ENCODE measurements at places on chromosomes 12 and 14.
A peak's percentile ranks its signal among the peaks of the same experiment; 100 is the strongest.

GRCh38 chr14:60051721-60052221 lies 40.0 kb upstream of the PCNX4 start:
- peak; percentile 52 for ATAC-seq

- ATAC-seq, result peak; percentile 10
Measured at GRCh38 chr14:89720076-89720687, 234.3 kb downstream of the EFCAB11 start.

GRCh38 chr14:43938588-43939281 lies 568.3 kb downstream of the FSCB start:
- no peak for ATAC-seq

DNA sequence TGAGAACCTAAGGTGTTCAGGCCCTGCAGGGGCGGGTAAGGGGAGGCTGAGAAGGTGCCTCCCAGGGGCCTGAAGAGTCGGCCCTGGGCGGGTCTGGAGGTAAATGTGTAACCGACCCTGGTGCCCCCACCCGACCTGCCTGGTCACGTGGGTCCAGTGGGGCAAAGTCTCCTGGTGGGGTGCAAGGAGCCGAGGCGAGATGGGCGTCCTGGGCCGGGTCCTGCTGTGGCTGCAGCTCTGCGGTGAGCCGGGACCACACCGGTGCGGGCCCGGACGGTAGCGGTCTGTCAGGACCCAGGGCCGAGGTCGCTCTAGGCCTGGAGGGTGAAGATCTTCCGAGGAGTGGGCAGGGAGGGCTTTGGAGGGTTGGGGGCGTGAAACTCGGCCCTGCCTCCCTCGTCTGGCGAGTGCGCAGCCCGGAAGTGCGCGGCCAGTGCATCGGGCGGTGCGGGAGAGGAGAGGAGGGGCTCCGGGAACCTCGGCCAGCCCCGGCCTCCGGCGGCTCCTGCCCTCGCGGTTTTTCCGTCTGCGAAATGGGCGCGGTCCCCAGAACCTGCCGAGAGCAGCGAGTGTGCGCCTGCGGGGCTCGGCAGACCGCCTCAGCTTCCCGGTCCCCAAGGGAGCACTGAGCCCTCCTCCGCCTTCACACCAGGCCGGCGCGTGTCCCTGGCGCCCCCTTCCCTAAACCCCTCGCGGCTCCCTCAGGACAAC lies at the start of gene AMN:
Gene AMN (plus strand): TSS at position 174 of the 711 bp plus-strand sequence. CDS start 26 bp downstream, at position 200.
- peak; percentile 34 for ATAC-seq

- ATAC-seq, result no peak
Measured at GRCh38 chr12:13127444-13127843, 24.0 kb upstream of the GSG1 start.

DNA sequence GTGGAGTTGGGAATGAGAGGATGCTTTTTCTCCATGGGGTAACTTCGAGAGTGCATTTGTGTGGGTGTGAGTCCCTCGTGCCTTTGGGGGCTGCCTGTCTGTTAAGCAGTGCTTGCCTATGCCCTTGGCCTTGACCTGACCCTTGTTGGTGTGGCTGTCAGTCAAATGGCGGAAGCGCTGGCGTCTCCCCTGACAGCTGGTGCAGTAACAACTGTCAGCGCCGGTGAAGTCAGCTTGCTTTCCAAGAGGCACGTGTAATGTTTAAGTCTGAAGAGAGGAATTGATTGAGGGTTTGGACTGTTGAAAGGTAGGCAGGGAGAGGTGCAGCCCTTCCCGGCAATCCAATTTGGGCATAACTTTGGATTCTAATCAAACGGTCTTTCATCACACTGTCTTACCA lies 211.3 kb downstream of the AACS start:
- no peak for ATAC-seq

DNA sequence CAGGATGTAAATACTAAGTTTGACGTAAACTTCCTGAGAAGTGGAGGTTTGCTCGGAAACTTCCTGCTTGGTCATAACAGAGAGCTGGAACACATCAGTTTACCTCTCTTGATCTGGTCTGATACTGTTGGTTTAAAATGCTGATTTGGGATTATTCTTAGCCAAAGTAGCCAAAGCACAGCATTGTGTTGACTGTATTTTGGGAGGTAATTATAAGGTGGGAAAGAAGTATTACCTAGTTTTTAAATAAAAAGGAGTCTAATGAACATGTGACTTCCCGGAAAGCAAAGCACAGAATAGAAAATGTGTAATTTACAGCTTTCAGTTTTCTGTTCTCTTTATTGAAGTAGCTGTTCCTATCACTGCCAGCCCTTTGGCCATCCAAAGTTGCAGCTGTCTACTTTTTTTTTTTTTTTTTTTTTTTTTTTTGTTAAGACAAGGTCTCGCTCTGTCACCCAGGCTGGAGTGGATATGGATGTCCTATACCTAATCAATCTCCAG lies 52.2 kb upstream of the SRP54 start:
- peak; percentile 62 for ATAC-seq

GRCh38 chr12:20528208-20528607 lies 159.9 kb downstream of the PDE3A start:
- ATAC-seq, result no peak

- ATAC-seq, result no peak
Measured at GRCh38 chr12:109883461-109883860, 3.1 kb upstream of the GLTP start.

- no peak for ATAC-seq
Measured at GRCh38 chr14:55412676-55413075, 1.0 kb upstream of the ATG14 start.

DNA sequence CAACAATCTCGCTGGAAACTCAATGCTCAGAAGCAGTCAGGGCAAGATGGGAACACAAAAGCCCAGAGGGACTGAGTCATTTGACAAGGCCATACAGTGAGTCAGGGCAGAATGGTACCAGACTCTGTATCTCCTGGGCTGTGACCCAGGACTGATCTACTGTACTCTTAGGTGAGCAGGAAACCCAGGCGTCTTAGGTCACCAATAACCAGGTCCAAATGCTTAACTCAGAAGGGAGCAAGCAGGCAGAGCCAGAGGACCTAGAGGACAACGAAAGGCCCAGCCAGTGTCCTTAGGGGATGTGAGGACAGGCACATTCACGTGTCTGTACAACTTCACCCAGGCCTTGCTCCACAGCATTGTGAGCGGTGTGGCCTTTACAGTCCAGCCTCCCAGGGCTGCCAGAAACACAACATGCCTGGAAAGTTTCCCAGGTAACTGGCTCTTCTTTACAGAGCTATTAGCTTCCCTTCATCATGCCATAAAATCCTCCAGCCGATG lies 69.9 kb downstream of the ARL6IP4 start:
- ATAC-seq, result peak; percentile 73

GRCh38 chr12:20507711-20508110 lies 139.4 kb downstream of the PDE3A start:
- no peak for ATAC-seq

GRCh38 chr12:110467847-110468213 lies 227 bp downstream of the GPN3 start:
- no peak for ATAC-seq

GRCh38 chr12:77070800-77071449 lies 5.6 kb upstream of the E2F7 start:
- ATAC-seq, result no peak

DNA sequence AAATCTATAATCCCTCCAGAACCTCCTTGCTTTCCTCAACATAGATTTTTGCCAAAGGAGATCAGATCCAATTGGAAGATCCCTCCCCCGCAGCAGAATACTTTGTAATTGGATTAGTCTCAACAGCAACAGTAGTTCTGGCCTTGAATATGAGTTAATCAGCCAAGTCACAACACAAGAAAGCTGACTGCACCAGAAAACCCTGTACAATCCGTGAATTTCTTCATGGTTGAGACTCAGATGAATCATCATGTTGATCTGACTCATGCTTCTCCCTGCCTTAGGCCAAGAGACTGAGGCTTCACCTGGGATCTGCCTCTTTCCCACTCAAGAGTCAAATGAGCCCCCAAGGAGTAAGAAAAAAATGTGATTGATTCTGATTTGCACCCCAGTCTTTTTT lies 3.0 kb upstream of the METTL17 start:
- peak; percentile 30 for ATAC-seq

GRCh38 chr12:111076199-111076598 lies 155.8 kb upstream of the MYL2 start:
- no peak for ATAC-seq

DNA sequence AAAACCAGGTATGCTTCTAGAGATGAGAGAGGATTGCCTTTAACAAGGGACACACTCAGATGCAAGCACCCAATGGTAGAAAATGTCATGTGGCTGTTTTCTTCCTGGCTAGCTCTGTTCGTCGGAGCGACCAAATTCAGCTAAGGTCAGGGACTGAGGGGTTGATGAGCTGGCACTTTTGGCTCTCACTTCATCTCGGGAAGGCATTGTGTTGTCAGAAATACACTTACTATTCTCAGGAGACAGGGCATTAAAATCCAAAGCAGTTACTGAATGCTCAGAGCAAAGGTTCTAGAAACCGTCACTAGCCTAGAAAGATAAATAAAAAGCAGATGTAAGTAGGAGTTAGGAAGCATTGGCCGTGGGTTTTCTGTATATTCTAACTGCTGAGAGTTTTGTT lies 275.7 kb upstream of the SSTR1 start:
- ATAC-seq, result no peak

DNA sequence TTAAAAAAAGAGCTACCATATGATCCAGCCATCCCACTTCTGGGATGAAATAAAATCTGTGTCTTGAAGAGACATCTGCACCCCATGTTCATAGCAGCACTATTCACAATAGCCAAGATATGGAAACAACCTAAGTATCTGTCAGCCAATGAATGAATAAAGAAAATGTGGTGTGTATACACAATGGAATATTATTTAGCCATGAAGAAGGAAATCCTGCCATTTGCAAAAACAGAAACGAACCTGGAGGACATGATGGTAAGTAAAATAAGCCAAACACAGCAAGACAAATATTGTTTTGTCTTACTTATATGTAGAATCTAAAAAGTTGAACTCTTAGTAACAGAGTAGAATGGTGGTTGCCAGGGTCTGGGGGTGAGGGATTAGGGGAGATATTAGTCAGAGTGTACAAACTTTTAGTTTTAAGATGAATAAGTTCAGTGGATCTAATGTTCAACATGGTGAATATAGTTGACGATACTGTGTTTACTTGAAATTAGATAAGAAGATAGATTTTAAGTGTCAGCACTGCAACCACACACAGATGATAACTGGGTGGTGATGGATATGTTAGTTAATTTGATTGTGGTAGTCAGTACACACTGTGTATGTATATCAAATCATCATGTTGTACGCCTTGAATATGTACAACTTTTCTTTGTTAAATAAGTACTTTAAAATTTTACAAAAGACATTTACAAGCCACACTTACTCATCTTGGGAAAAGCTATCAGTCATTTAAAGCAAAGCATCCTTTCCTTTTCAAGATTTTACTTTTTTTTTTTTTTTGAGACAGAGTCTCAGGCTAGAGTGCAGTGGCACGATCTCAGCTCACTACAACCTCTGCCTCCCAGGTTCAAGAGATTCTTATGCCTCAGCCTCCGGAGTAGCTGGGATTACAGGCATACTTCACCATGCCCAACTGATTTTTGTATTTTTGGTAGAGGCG lies 89.9 kb downstream of the BICD1 start:
- peak; percentile 49 for ATAC-seq

GRCh38 chr14:104908303-104908702 lies 16.4 kb upstream of the PLD4 start:
- ATAC-seq, result no peak

GRCh38 chr14:104879201-104879982 lies 14.3 kb downstream of the CEP170B start:
- no peak for ATAC-seq

DNA sequence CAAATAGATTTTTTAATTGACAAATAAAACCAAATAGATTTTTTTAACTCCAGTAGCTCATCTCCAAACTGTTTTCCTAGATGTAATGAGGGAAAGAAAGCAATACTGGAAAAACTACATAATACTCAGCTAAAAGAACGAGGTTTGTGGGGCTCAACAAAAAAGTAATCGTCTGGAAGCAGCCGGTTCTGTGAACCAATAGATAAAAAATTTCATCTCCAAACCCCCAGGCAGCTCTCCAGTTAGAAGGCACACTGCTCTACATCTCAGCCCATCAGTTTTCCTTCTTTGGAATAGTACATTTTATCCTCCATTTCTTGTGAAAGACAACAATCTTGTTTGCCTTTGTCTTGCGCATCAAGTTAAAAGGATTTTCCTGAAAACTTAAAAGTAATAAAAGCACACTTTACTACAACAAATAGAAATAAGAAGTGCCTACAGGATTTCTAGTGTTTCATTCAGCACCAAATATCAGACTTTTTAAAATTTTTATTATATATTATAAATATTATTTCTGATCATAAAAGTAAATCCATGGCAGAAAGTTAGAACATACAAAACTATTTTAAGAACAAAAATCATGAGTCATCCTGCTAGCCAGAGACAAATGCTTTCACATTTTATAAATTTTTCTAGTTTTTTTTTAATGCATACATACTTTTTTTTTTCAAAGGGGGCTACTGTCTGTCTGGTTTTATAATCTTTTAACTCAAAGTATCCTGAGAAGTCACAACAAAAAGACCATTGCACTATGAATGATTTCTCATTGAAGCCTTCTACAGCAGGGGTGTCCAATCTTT lies 67.7 kb downstream of the EPS8 start:
- no peak for ATAC-seq

- ATAC-seq, result peak; percentile 71
Measured at GRCh38 chr12:126506426-126507182, 1441.4 kb downstream of the AACS start.

DNA sequence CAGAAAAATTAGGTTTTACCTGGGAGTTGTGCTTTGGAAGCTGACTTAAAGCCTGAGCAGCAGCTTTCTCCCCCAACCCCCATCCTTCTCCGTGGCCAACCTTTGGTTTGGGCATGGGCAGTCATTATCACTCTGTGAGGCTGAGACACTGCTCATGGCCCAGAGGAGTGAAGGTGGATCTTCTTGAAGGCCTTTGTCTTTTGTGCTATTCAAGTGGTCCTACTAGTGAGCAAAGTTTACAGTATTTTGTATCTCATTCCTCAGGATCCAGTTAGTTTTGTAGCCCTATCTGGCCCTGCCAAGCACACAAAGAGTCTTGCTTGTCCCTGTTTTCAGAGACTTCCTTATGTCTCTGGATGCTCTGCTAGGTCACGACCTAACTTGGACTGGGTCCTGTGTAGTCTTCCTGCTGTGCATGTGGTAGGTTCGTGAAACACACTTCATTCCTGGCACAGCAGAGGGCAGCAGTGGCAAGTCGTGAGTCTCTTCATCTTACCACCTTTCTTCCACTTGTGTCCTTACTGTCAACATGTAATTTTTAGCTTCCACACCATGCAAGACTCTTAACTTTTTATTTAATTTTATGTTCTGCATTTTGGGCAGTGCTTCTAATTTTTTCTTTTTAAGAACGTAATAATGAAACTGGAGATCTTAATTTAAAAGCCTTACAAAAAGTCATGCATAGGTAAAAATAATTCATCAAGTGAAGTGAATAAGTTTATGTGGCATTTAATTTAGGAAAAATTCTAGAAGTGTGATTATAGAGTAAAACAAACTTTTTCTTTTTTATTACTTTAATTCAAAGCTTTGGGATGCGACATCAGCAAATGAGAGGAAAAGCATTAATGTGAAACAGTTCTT lies 53.7 kb downstream of the APAF1 start:
- ATAC-seq, result peak; percentile 80

DNA sequence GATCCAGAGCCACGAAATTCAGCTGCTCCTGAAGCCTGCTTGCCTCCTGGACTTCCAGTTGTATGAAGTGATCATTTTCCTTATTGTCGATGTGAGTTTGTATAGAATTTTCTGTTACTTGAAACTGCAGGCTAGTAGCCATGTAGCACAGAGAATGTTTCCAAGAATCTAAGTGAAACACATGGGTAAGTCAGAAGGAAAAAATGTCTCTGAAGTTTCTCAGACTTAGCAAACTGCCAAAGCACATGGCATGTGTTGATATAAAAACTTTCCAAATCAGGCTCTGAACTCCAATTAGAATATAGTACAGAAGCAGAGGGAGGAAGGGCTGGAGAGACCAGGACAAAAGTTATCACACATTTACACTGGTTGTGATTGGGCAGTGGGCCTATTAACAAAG lies 9.8 kb upstream of the PCNX1 start:
- no peak for ATAC-seq
